Upper lobe of right lung (tissue), 1 donor: ENCODE measurements at places on chromosomes 2 and 18. TPM values are rescaled to one million over a fixed set of nuclear protein-coding genes. Genes with fewer than 3 reads are reported as not detected.

Gene IL1RL2
- 0.58 TPM for total RNA-seq

Gene CCDC102B
- total RNA-seq: 43.7 TPM

Gene SEMA4C
- total RNA-seq: 37.7 TPM

Gene C1D
- 19.5 TPM for total RNA-seq

Gene BUB1
- total RNA-seq: 2.4 TPM

Gene ELP2
- 69.0 TPM for total RNA-seq

Gene ZAP70
- 10.2 TPM for total RNA-seq

Gene MAL
- 21.2 TPM for total RNA-seq

Gene COQ10B
- total RNA-seq: 26.5 TPM

Gene PSMA8
- not detected for total RNA-seq

Gene CFC1
- total RNA-seq: 0.38 TPM

Gene PRKAG3
- not detected for total RNA-seq

Gene NGEF
- total RNA-seq: not detected

Gene ERFE
- total RNA-seq: not detected

Gene FOXI3
- total RNA-seq: not detected

Gene CD207
- total RNA-seq: 3.6 TPM

Gene BMPR2
- total RNA-seq: 139 TPM

Gene ABCG5
- total RNA-seq: not detected

Gene TUBA4B
- not detected for total RNA-seq

Gene LOXL3
- total RNA-seq: 8.1 TPM

Gene PELI1
- 35.8 TPM for total RNA-seq

Gene CRYGC
- not detected for total RNA-seq

Gene METTL5
- 34.7 TPM for total RNA-seq

Gene TLX2
- not detected for total RNA-seq

Gene TMEM182
- 2.1 TPM for total RNA-seq

Gene COBLL1
- 95.3 TPM for total RNA-seq

Gene C2orf78
- total RNA-seq: not detected

Gene CHRND
- total RNA-seq: not detected

Gene CXCR4
- 45.2 TPM for total RNA-seq

Gene CABYR
- total RNA-seq: 1.1 TPM

Gene LOXHD1
- 2.7 TPM for total RNA-seq

Gene LINC00305
- total RNA-seq: not detected

Gene SGPP2
- 38.1 TPM for total RNA-seq

Gene EN1
- not detected for total RNA-seq

Gene ASPRV1
- 2.1 TPM for total RNA-seq

Gene SLC11A1
- 302 TPM for total RNA-seq

Gene ARHGAP28
- 15.7 TPM for total RNA-seq

Gene TGFA
- 9.1 TPM for total RNA-seq
